Glomerular endothelial cell (primary cell): ENCODE measurements at places on chromosomes 12 and 14.

- no peak for DNase-seq
Observed at GRCh38 chr12:121822393-121823100, 18.7 kb downstream of the SETD1B start.

DNA sequence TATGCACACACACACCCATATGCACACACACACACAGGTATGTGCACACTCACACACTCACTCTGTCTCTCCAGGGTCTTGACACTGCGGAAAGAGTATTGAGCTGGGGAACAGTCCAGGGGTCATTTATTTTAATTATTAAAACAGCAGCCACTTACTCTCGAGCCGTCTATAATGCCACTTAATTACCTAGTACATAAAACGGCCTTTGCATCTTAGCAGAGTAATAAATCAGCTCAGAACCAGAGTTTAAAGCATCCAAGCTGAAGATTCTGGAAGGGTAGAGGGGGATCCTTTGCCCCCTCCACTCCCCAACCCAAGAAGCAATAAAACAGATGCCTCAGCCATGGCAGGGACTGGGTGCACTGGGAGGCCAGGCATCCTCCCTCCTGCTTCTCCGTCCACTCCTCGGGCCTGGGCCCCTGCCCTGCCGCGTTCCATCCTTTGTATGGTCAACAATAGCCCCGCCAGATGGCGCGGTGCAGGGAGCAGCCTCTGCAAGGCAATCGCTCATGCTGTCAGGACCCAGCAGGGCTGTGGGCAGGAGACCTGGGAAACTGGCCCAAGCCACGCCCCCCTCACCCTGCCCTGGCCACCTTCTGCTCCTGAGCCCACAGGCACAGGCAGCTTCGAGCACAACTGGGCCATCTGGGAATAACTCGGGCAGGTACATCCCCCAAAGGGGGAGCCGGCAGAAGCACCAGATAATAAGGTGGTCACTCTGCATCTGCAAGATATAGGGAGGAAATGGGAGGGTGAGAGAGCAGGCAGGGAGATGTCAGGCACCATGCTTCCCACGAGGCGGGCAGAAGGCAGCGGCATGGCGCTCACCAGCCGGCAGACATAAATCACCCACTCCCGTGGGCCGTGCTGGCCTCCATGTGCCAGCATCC lies 40.9 kb downstream of the CCDC85C start:
- peak; percentile 16 for DNase-seq

DNA sequence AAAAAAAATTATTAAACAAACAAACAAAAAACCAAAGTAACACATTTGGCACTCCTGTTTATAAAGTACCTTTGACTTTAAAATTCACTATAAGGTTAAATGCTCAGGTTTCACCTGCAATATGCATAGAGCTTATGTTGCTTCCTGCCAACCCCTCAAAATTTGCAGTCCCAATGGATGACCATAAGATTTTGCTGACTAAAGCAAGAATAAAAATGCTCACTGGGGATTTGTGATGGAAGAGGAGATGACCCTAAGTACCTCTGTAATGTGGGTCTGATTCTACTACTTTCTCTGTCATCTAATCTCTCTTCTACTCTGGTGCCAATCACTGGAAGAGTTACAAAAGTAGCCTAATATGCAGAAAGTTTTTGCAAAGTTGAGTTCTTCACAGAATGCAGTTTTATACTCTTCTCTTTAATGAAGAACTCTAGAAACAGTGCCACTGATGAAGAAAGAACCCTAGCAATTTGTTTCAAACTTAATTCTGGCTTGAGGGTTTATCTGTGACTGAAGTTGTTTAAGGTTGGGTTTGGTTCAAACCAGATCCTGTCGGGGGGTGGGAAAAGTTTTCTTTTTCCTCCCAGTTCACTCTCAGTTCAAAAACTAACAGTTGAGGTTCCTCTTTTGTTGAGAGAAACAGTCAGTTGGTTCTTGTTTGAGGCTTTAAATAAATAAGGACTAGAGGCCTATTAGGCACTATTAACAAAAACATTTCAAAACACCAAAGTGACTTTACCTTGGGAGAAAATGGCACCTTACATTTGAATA lies 10.9 kb downstream of the WASHC3 start:
- no peak for DNase-seq

- no peak for DNase-seq
Observed at GRCh38 chr12:24135158-24135850, 185.8 kb upstream of the SOX5 start.

GRCh38 chr12:89756585-89757398 lies 48.2 kb upstream of the ATP2B1 start:
- DNase-seq: peak; percentile 71

GRCh38 chr12:118521036-118521370 lies 144.6 kb downstream of the SUDS3 start:
- DNase-seq: no peak

DNA sequence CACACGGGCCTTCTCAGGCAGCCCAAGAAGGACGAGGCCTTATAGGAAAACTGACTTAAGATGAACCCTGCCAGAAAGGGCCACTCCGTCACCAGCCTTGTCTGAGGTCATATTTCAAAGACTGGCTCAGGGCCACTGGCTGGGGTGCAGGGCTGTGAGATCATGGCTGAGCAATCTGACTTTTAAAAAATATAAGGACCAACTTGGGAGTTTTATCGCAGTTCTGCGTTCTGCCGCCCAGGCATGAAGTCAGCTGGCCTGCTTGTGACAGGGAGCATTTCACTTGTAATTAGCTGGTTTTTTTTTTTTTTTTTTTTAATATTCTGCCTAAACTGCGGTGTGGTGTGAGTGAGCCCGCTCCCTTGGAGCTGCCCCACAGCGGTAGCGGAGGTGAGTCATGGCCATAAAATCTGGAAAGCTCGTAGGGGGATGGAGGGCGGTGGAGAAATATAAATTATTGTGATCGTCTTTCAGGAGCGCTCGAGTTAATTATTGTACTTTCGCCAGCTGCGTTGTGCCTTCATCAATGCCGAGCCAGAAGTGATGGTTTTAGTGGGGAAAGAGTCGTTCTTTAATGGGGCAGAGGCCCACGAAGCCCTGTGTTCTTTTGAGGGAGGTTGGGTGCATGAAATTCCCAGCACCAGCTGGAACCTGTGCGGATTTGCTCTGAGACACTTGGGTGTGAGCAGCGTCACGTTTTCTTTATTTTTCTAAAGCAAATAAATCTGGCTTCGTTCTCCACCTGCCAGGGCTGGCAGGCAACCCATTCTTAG lies 231.9 kb downstream of the C12orf75 start:
- DNase-seq: no peak

- no peak for DNase-seq
Observed at GRCh38 chr12:100672075-100672592, 98.7 kb downstream of the GAS2L3 start.

- peak; percentile 70 for DNase-seq
Observed at GRCh38 chr12:19643635-19644034, 204.3 kb downstream of the AEBP2 start.

DNA sequence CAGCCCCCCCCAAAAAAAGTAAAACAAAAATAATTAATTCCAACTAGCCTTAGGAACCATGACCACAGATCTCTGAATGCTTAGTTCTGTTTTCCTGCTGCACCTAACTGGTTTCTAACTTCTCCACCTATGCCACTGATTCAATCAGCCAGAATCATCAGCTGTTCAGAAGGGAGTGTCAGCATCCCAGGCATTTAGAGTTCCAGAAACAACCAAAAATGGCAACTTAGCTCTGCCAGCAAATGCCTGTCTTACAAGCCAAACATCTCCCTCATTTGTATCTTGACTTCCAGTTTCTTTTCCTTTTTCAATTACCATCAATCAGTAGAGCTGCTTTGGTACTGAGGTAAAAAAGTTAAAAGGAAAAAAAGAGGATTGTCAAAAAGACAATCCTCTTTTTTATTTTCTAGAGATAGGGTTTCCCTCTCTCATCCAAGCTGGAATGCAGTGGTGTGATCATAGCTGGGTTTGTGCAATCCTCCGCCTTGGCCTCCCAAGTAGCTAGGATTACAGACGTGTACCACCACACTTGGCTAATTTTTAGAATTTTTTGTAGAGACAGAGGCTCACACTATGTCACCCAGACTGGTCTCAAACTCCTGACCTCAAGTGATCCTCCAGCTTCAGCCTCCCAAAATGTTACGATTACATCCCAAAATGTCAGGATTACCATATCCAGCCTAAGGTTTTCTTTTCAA lies 45.2 kb upstream of the ISM2 start:
- DNase-seq: no peak

- DNase-seq: no peak
Observed at GRCh38 chr12:85662207-85662602, 174.0 kb downstream of the RASSF9 start.

GRCh38 chr12:57444744-57445143 lies 10.2 kb downstream of the INHBC start:
- DNase-seq: no peak

GRCh38 chr14:72420749-72421474 lies 473.0 kb downstream of the DPF3 start:
- peak; percentile 25 for DNase-seq

DNA sequence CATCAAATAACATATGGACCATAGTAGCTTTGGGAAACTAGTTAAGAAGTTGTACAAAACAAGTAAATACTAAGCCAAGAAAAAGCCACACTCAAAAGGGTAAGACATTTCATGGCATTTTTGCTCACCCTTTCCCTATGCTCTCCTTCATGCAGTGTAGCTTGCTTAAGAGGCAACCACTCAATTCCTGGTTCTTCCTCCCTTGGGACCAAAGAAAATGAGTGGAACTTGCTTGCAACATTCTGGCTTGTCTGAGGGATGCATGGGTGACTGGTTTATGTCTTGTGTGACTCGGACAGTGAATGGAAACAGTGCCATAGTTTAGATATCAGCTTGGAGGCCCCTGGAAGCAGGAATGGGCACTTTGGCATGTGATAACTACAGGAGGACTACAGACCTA lies 252.0 kb upstream of the ARID2 start:
- DNase-seq: no peak

DNA sequence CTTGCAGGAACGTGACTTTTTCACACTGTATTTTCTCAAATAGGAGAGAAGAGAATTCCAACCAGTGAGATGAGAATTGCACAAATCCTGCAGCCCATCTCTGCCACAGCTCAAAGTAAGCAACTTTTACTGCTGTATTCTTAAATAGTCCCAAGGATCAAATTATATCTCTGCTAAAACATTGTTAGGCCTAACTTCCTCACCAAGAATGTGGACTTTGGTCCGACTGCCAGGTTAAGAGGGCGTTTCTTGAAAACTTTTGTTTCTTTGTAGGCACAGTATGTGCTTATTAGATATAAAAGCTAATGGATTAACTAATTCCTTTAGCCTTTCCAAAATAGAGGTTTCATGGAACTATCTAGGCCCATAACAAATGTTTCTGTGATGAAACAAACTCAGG lies 61.4 kb upstream of the IFNG-AS1 start:
- DNase-seq: no peak

- no peak for DNase-seq
Observed at GRCh38 chr12:84375449-84376170, 537.0 kb downstream of the SLC6A15 start.

- DNase-seq: no peak
Observed at GRCh38 chr14:51428981-51429380, 188.9 kb downstream of the TMX1 start.

DNA sequence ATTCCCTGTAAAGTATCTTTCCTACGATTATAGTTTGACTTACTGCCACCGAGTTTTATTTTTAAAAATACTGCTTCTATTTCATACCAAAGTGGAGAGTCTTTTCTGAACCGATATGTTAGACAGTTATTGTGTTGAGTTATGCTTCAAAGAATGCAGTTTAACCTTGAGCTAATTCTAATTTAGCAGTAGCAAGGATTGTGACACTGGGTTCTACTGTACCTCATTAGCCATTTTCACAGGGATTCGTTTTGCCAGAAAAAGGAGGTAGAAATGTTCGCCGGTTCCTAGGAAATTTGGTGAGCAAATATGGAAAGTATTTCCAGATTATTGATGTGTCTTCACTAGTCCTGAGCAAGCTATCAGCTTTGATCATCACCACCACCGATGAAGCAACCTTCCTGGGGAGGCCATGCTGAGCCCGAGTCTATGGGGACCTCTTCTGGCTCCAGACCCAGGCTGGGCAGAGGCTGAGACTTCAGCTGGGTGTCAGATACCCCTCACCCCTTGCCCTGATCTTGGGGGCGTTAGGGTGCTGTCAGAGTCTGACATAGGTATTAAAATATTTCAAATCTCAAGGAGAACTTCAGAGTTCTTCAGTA lies 13.6 kb downstream of the GLRX5 start:
- no peak for DNase-seq

GRCh38 chr12:91781114-91781513 lies 364.5 kb downstream of the BTG1 start:
- DNase-seq: no peak

DNA sequence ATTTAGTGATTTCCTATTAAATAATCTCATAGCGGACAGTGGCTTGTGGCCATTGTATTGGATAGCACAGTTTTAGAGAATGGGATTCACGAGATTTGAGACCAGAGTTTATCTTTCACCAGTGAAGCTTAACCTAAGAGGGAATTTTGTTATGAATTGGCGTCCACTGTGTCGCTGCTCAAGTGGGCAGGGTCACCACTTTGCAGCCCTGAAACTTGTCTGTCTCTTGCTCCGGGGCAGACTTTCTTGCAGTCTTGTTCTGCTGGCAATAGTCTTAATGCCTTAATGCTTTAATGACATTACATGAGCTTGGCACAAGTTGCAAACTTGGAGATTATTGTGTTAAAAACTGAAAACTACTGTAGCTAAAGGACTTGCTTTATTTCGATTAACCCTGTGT lies 72.8 kb upstream of the PPM1H start:
- no peak for DNase-seq

DNA sequence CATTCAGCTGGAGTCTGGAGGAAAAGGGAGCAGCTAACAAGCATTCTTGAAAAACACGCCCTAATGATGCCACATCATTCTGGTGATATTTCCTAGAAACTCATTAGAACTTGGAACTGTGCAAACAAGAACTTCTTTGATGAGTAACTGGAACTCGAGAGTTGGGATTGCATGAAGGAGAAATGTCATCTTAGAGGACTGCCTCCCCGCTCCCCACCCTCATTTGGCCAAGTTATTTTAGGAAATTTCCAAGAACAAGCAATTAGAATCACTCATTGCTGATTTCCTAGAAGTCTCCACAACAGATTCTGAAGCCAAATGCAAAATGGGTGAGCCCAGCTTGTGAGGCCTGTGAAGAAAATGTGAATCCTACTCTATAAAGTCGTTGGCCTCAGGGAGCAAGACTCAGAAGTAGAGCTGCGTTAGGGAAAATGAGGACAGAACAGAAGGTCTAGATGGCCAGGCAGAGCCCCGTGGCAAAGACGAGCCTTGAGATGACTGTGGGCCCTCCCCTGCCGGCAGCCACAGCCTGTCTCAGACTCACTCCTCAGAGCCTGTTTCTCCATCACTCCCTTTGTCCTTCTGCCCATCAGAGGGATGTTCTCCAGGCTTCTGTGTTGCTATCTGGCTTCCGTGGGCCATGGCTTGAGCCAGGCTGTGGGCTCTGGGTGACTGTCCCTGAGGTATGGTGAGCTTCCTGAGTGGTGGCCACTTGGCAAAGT lies 38.4 kb downstream of the RTL1 start:
- no peak for DNase-seq

DNA sequence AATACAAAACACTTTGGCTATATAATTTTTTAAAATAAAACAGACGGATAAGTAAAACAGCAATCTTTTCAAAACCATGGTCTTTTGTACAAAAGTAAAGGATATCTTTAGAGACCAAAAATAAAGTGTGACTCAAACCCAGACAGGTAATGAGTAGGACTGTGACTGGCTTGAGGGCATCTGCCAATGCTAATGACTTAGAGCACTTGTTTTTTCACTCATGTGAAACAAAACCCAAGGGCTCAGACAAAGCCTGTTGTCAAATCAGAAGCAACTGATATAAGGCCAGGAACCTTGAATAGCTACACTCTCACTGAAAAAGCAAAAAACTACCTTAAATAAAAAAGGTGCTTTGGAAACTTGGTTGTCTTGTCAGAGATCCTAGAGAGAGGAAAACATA lies 357.4 kb downstream of the TMEM117 start:
- no peak for DNase-seq
